ENCODE measurements at places on chromosomes 6 and 20.

GRCh38 chr6:11968241-11968806 lies 43.8 kb upstream of the HIVEP1 start:
- no peak for DNase-seq

- DNase-seq: no peak
Measured at GRCh38 chr20:16530201-16530681, 43.0 kb downstream of the KIF16B start.

- no peak for DNase-seq
Measured at GRCh38 chr6:36109092-36109491, 21.2 kb upstream of the MAPK13 start.

- no peak for DNase-seq
Measured at GRCh38 chr6:146297815-146298214, 245.8 kb upstream of the RAB32 start.

DNA sequence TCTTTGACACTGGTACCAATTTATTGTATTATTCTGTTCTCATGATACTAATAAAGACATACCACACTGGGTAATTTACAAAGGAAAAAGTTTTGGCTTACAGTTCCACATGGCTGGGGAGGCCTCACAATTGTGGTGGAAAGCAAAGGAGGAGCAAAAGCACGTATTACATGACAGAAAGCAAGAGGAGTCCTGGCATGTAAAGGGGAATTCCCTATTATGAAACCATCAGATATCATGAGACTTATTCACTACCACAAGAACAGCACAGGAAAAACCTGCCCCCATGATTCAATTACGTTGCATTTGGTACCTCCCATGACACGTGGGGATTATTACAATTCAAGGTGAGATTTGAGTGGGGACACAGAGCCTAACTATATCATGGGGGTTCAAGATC lies 43.4 kb downstream of the SLC22A2 start:
- no peak for DNase-seq

DNA sequence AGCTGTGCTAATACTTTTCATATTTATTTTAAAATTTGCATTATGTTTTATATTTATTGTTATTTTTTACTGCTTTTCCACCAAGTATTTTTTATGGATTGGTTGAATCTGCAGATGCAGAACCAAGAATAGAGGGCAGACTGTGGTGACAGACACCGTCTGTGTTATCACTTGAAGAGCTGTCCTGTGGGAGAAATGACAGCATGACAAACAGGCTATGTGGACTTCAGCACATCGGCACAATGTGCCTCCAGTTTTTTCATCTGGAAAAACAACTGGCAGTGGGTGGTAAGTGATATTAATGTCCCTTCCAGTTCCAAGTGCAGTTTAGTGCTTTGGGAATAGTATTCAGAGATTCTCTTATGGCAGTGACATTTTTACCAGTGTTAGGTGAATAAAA lies 492.9 kb downstream of the PRKN start:
- no peak for DNase-seq

DNA sequence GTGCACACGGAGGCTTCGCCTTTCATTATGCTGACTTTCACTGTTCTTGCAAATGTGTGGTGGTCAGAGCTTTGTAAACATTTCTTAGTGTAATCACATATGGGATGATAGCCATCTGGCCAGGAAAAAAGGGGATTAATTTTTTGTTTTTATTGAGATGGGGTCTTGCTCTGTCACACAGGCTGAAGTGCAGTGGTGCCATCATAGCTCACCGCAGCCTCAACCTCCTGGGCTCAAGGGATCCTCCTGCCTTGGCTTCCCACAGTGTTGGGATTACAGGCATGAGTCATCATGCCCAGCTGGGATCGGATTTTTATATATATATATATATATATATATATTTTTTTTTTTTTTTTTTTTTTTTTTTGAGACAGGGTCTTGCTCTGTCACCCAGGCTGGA lies 11.0 kb upstream of the TIAM2 start:
- no peak for DNase-seq

- no peak for DNase-seq
Measured at GRCh38 chr6:109081516-109082187, 13.0 kb downstream of the SESN1 start.

DNA sequence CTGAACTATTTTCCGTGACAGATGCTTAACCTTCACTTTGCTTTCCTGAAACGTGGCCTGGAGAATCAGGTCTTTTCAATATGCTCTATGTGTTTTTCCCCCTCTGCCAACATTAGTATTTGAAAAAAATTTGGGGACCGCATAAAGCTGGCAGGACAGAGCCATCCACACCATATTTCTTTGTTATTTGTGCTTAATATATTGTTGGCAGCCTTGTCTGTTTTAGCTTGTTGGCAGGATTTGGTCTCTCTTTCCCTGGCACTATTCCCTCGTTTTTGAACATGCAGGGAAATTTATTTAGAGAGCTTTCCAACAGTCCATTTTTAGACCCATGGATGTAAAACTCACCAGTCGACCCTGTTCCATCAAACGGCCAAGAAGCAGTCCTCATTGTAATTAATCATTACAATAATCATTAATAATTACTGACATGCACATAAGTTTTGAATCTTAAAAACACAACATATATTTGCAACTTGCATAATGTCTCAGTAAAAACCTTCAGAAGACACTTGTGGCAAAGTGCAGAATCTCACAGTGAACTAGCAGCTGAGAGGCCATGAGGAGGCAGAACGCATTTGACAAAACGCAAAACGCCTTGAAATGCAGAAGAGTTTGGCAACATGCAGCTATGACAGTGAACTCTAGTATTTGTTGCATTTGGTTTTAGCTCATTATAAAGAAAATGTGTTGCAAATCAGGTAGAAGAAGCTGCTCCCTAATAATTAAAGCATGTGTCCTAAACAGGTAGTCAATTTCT lies 514.2 kb downstream of the C6orf118 start:
- DNase-seq: no peak

DNA sequence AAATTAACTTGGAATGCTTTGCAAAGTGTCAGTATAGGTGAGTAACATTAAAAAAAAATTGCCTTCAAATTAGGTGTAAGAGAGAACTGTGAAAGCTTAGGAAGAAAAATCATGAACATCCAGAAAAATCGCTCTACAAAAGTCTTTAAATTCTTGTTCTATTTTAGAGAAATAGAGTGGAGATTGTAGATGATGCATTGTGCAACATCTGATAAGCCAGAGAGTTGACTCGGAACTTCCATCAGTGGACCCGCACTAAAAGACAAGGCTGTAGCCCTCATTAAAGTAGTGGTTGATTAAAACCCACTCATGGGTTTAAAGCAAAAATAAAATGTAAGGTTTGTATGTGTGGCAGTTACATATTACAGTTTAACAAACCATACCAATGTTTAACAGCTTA lies 35.8 kb downstream of the MAP3K4 start:
- DNase-seq: no peak

DNA sequence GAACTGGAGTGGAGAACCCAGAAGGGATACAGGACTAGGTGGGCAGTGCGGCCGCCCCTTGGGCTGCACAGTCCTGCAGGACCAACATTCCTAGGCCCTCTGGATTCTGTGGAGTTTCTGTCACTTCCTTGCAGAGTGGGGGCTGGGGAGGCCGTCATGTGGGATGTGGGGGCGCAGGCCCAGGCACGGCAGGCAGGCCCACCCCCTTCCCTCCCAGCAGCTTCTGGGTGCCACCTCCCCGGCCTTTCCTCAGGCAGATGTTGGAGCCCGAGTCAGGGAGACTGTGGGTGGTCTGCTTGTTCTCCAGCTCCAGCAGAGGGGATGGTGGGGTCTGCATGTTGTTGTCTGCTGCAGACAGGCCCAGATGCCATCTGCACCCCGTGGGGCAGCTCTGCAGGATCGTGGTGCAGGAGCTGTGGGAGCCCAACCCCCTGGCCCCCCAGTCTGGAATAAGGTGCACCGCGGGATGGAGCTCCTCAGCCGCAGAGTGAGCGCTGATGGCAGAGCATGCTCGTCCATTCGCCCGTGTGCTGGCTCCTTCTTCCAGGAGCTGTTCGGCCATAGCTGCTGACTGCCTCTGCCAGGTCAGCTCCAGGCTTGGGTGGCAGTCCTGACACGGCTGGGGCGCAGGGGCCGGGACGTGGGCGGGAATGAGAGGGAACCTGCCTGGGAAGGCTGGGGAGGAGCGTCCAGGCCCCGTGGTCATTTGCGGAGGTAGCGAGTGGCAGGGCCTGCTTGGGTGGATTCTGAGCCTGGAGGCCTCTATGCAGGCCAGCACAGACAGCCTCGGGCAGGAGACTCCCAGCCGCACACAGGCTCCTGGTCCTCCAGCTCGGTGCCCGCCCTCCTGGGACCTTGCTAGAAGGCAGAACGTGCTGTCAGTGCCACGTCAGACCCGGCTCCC lies 18.1 kb downstream of the SLC17A9 start:
- DNase-seq: no peak

DNA sequence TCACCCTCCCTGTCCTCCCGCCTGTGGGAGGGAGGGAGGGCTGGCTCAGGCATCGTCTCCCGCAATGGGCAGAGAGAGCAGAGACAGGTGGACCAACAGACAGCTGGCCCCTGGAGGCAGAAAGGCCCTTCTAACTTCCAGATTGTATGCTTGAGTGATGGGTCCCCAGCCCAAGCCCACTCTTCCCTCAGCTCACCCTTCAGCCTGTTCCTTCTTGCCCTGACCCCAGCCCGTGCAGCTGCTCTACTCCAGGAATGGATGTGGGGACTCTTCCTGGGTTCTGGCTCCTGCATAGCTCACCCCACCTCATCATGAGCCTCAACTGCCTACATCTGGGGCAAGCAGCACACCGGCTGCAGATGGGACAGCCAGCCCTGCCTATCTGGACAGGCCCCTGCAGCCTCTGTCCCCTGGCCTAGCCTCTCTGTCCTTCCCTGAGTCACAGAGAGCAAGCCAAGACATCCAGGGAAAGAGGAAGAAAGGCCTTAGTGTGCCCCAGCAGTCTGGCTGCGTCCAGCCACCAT lies 11.5 kb upstream of the SLC22A7 start:
- DNase-seq: no peak

DNA sequence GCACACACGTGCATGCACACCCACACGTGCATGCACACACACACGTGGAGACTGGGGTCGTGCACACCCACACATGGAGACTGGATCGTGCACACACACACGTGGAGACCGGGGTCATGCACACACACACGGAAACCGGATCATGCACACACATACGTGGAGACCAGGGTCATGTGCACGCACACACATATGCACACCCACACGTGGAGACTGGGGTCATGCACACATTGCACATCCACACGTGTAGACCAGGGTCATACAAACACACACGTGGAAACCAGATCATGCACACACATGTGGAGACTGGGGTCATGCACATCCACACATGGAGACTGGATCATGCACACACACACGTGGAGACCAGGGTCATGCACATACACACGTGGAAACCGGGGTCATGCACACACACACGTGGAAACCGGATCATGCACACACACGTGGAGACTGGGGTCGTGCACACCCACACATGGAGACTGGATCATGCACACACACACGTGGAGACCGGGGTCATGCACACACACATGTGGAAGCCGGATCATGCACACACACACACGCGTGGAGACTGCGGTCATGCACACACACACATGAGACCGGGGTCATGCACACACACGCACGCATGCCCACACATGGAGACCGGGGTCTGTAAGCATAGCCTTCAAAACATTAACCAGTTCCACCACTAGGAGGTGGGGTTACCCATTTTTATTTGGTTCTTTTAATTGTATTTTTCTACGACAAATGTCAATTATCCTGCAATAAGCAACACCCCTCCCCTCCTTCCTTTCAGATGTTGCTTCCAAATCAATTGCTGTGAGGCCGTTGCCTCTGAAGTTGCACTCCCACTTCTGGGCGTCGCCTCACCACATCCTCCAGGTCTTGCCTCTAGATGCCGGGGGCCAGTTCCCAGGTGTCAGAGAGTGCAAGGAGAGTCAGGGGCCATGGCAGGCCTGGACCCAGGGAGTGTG lies 95.8 kb downstream of the TMEM242 start:
- DNase-seq: no peak

GRCh38 chr20:37259865-37260264 lies 1.7 kb downstream of the GHRH start:
- DNase-seq: no peak

GRCh38 chr6:113065611-113066010 lies 718.5 kb downstream of the RFPL4B start:
- no peak for DNase-seq

DNA sequence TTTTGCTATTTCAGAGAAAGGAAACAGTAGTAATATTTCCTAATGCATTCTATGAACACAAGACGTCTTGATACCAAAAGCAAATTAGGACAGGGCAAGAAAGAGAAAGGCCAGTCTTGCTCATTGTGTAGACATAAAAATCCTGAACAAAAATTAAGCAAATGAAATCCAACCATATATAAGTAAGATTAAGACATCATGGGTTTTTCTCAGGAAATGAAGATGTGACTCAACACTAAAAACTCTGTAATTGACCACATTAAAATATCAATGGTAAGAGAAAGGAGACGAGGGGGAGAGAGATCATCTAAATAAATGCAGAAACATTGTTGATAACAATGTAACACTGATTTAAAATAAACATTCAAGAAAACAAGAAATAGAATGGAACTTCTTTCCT lies 205.4 kb downstream of the SOD2 start:
- DNase-seq: no peak
